ENCODE measurements at places on chromosomes 2 and 18.

DNA sequence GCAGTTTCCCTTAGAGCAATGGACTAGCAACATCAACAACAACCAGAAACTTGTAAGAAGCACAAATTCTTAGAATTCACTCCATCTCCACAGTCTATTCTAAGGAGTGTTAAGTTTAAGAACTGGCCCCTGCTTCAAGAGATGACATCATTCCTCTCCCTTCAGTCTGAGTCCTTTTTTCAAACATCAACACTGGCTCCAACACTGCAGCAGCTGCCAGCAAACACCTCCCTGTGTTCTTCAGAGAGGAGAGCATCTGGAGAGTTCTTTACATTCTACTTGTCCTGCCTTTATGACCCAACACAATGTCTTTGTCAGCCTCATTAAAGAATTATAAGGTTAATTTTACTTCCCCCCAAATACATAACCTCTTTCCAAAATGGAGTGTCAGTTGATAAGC lies 122.3 kb downstream of the HNMT start:
- DNase-seq: peak; percentile 23

GRCh38 chr2:237563816-237564215 lies 2.6 kb upstream of the PRLH start:
- no peak for DNase-seq

DNA sequence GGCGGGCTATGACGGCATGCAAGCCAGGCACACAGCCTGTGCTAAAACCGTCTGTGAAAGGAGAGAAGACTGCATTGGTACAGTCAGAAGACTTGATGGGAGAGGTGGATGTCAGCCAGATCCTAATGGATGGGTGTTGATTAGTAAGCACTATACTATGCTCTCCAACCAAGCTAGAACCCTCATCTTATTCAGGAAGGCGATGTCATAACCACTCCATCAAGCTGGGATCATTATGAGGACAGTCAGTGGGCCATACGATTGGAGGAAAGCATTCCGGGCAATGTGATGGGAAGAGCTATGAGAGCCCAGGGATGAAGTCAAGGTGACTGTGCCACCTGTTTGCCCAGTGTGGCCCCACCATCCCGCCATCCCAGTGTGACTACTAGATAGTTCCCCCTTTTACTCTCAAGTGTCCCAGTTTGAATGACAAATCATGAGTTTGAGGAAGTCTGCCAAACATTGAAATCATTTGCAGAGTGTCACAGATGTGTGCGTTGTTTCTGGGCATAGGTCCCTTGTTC lies 66.4 kb downstream of the MRPS9 start:
- peak; percentile 81 for DNase-seq

DNA sequence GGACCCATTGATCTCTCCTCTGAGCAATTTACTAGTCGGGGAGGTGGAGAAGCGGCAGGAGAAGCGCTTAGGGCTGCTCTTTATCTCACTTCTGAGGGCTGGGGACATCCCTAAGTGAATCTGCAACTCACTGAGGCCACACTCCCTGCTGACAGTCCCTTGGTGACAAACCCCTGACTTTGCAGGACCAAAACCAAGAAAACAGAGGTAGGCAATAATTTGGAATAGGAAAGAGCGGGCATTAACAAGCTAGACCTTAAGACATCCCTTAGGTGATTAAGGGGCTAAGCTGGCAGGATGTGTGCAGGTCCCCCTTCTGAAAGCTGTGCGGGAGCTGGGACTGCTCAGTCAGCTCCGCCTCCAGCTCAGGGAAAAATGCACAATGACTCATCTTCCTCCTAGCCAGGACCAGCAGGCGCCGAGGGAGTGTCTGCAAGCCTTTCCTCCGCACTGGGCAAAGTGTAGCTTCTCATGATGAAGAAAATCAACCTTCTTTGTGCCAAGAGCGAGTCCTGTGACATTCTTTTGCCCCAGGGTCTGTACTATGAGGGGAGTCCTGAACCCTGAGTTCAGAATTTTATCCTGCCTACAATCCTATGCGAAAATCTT lies 63.3 kb downstream of the BOD1L2 start:
- peak; percentile 61 for DNase-seq

Measured in fibroblast of mammary gland (primary cell).